ENCODE measurements at places on chromosomes 11 and 22.
A peak's percentile ranks its signal among the peaks of the same experiment; 100 is the strongest.

GRCh38 chr11:64090806-64091516 lies 55.2 kb downstream of the FLRT1 start:
- peak; percentile 32 for DNase-seq

DNA sequence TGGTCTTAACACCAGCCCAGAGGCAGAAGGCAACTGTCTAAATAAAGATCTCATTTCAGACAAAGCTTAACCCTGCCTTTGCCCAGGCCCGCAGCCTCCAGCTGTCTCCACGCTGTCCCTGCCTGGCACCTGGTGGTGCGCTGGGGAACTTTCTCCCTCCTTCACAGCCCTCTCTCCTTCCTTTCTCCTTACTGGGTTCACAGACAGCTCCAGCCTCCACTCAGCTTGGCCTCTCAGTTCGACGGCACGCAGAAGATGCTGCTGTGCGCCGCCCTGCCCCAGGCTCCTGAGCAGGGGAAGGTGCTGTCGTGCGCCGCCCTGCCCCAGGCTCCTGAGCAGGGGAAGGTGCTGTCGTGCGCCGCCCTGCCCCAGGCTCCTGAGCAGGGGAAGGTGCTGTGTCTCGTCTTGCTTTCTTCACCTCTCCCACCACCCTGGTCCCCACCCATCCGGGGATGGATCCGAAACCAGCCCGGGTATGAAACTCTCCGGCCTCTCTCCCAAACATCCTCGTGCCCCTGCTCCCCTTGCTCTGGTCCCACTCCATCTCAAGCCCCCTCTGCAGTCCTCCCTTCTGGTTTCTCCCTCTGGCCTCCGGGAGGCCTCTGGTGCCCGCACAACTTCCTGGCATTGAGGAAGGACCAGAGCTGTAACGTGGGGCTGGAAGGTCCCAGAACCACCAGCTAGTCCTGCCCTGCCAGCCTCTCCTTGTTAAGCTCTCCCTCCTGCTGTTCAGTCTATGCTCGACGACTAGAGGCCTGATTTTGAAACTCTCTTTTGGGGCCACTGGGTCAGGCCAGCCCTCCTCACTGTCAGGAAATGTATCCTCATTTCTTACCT lies 22.9 kb upstream of the JAM3 start:
- no peak for DNase-seq

DNA sequence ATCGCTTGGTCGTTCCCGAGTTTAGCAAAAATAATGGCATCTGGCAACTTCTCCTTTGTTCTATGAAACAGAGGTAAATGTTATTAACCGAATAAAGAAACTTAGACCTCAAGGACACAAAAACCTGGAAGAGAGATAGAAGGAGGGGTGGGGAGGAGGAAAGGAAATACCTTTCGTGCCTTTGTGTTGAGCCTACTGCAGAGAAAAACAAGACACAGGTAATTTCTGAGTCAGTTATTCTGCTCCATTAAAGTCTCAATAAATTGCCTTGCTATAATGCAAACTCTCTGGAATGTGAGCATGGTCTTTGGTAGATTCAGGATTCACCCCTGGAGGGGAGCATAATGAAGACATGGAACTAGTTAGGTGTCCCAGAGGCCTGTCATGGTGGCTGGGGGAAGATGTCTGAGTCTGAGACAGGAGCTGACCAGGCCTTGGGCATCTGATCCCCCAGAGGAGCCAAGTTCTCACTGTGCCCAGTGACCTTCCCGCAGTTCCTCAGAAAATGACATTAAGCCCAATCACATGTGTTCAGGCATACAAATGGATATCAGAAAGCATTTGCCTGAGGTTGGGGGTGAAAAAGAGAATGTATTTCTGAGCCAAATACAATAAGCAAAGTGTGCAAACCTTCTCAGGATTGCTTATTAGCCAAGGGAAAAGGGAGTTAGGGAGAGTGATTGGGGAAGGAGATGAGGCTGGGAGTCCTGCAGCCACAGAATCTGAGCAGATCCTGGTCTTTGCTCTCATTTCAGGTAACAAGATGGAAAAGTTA lies 72.6 kb upstream of the CADM1 start:
- no peak for DNase-seq

- DNase-seq = no peak
These were observed 33.1 kb upstream of the SPON1 start for GRCh38 chr11:13929395-13929891.

DNA sequence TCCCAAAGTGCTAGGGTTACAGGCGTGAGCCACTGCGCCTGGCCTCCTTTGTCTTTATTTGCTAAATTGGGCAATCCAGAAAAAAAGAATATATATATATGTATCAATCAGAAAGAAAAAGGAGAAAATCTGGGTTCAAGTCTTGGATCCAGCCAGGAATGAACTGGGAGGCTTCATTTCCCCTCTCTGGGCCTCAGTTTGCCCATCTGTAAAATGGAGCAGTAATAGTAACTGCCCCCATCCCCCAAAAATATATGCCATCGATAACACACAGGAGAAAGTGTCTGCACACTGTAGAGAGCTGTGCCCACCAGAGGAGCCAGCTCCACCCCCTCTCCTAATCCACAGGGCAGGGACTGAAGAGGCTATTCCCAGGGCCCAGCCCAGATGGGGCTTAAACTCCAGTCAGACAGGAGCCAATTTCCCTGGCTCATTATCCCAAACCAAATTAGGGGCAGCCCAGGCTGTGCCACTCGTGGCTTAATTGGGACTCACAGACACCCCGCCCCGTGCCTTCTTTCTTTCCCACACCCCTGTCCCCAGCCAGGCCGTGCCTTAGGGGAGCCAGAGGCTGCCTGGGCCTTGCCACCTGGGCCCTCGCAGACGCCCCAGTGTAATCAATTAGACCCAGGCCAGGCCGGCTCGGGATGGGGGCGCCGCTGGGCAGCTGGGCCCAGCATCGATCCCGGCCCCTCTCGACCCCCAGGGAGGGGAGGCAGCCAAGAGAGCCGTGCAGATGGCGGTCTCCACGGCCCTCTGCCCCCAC lies 171.5 kb downstream of the MN1 start:
- no peak for DNase-seq

GRCh38 chr11:127023991-127024390 lies 23.4 kb upstream of the KIRREL3 start:
- no peak for DNase-seq

GRCh38 chr22:48407256-48407955 lies 1420.3 kb downstream of the BRD1 start:
- no peak for DNase-seq

DNA sequence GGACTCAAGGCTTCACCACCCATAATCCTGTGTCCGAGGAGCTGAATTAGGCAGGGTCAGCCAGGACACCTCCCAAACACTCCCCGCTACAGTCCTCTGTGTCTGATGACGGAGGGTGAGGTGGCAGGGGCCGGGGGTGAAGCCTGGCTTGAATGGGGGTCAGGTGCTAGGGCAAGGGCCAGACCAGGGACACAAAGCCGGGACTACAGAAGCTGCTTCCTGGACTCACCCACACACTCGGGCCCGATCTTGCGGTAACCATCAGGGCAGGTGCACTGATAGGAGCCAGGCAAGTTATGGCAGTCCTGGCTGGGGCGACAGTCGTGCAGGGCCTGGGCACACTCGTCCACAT lies 2.3 kb downstream of the EFEMP2 start:
- DNase-seq = no peak

GRCh38 chr11:2304506-2305139 lies 2.8 kb downstream of the TSPAN32 start:
- no peak for DNase-seq

DNA sequence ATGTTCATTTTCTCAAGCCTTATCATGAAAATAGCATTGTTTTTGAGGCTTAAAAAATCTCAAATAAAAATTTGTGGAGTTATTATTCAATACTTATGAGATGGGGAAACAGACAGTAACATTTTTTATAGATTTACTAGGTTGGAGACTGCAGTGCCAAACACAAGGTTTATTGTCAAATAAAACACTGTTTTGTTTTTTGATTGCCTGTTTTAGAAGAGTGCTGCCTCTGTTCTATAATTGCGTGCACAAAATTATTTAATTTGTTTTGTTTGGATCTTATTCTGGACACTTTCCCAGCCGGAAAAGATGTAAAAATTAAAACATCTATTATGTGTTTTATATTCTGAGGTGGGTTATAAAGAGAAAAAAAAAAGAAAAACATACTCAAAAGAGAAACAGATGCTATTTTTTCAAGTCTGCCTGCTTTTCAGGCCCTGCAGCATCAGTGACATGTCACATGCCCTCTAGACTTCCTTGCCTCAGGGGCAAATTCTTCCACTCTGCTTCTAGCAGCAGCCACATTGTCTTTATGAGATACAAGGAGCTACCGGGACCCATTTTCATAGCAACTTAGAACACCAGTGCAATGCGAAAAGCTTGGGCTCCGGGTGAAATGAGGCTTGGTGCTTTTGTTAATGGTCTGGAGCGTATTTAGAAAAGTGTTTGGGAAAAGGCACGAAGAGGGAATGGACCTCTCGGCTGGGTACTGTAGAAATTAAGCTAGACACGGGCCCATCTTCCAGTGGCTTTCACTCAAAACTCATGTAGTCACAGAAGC lies 77.5 kb downstream of the EFCAB6 start:
- DNase-seq = no peak

GRCh38 chr11:133123796-133124195 lies 408.5 kb downstream of the OPCML start:
- no peak for DNase-seq

GRCh38 chr11:937841-938261 lies 12.2 kb downstream of the AP2A2 start:
- DNase-seq = no peak

DNA sequence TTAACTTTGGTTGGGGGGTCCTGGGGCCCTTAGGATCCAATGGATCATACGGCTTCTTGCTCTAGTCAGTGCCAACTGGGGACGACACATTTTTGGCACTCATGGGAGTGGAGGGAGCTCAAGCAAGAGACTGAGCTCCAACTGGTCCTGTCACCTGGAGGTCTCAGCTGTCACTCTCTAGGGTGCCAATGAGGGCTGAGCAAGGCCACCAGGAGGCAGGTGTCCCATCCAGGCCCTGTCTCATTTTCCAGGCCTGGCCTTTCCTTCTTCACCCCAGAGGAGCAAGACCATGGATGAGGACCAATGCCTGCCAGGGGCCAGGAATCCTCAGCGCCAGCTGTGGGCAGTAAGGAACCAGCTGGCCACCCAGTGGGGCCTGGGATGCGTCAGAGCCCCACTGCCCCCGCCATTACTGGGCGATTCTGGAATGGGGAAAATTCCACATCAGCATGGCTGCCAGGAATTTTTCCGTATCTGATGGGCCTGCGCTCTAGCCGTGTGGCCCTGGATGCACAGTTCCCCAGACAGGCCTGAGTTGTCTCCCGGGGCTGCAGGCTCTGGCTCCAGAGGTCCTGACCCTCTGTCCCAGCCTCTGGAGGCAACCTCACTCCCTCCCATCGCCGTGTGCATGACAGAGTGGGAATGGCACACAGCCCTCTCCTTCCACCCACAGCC lies 669 bp upstream of the GAL3ST1 start:
- no peak for DNase-seq

- peak; percentile 73 for DNase-seq
These were observed 15.2 kb upstream of the TH start for GRCh38 chr11:2186669-2187279.

GRCh38 chr11:111347002-111347722 lies 31.9 kb downstream of the POU2AF1 start:
- no peak for DNase-seq

GRCh38 chr22:49139492-49140151 lies 688.1 kb downstream of the BRD1 start:
- DNase-seq = no peak

- no peak for DNase-seq
These were observed 17.2 kb downstream of the CREB3L1 start for GRCh38 chr11:46294365-46295309.

DNA sequence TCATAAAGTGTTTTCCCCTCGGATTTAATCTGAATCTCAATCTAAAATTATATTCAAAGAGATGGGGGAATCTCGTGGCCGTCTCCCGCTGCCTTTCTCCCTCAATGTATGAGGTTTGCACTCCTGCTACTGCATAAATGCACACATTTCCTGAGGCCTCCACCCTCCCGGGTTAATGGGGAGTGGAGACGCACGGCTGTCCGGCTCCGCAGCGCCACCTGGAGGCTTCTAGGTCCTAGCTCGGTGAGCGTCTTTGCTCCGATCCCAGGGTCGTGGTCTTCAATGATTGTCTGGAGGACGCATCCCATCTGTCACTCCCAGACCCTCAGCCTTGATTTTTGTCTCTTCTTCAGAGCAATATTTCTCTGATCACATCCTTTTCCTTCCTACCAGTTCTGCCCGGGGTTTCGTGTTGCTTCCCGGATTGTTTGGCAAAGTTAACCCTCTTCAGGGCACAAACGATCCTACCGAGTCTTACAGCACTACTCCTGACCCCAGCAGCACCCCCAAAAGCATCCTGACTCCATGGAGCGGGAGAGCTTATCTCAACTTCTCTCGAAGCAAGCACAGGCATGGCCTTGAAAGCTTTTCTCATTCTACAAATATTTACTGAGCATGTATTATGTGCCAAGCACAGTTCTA lies at the start of gene LMO1:
LMO1 (minus strand) TSS at position 110 of the 642 bp plus-strand sequence. CDS start 516 bp downstream, outside the sequence.
- peak; percentile 89 for DNase-seq

GRCh38 chr11:115075356-115075755 lies 397.0 kb downstream of the NXPE2 start:
- DNase-seq = no peak

- DNase-seq = no peak
These were observed 8.5 kb upstream of the TMPRSS4 start for GRCh38 chr11:118068206-118068944.

GRCh38 chr11:118619444-118620197 lies 12.2 kb downstream of the PHLDB1 start:
- peak; percentile 90 for DNase-seq

GRCh38 chr11:69666261-69666660 lies 8.9 kb downstream of the LTO1 start:
- no peak for DNase-seq

DNA sequence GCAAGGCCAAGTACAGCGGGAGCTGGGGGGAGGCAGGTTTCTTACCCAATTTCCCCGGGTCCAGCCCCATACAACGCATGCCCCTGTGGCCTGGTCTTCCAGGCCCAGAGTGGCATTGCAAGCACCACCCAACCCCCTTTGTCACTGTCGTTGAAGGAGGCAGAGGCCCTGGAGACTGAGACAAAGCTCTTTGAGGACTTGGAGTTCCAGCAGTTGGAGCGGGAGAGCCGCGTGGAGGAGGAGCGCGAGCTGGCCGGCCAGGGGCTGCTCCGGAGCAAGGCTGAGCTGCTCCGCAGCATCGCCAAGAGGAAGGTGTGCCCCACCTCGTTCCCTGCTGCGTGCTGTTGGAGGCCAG lies 27.8 kb downstream of the PHLDB1 start:
- DNase-seq = no peak

GRCh38 chr11:13136272-13136596 lies 127.1 kb downstream of the RASSF10 start:
- DNase-seq = no peak

Measured in suppressor macrophage (primary cell).